Skeletal muscle cell (primary cell): ENCODE measurements at places on chromosomes 2 and 18.

GRCh38 chr18:46435031-46435430, 222.0 kb downstream of the LOXHD1 start:
- DNase-seq, result no peak

DNA sequence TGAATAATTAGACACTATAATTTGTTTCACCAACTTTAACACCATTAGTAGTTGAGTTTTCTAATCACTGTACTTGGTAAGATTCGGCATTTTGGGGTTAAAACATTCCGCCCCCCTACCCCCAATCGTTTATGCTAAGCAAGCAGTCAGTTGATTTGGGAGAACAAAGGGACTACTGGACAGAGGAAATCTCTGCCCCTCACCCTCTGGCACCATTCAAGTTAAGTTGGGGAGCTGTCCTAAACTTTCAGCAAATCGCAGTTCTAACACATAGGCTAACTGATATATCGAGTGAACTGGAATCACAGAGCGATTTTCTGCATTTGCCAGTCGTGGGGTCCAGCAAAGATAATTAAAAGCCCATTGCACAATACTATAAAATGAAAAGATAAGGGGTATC, 5.6 kb downstream of the KLF7 start:
- no peak for DNase-seq

DNA sequence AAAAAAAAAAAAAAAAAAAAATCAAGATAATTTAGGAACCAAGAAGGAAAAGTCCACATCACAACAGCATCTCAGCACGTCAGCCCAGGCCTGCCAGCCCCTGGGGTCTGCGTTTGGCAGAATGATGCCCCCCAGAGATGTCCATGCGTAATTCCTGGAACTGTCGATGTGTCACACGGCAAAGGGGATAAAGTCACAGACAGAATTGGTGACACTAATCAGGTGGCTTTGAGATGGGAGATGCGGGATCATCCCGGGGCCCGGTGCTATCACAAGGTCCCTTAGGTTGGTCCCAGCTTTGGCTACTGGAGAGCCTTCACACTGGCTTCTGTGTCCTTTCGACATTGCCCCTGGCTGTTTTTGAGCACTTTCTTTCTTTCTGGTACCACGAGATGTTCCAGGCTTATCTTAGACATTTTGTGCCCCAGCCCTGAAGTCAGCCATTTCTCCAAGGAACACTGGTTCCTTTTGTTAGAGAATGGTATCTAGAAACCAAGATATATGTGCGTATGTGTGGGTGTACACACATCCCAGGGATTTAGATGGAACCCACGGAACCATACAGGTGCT, 20.7 kb downstream of the RAMP1 start:
- DNase-seq, result no peak

DNA sequence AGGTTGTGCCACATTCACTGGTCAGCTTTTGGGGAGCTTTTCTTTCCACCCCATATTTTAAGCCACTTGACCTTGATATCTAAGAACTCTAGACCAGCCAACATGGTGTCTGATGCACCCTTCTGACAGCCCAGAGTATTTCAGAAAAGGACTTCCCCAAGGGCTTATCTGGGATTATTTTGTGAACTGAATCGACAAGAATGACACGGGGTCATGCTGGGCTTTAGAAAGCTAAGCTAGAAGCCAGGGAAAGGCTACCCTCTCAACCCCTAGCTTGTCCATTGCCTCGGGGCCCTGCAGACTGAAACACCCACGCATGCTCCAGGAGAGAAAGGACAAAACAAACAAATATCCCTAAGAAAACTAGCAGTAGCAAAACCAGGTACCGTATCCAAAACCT, 16.0 kb downstream of the SLC4A5 start:
- DNase-seq, result no peak

GRCh38 chr2:62733546-62733945, 28.0 kb downstream of the EHBP1 start:
- DNase-seq, result no peak

DNA sequence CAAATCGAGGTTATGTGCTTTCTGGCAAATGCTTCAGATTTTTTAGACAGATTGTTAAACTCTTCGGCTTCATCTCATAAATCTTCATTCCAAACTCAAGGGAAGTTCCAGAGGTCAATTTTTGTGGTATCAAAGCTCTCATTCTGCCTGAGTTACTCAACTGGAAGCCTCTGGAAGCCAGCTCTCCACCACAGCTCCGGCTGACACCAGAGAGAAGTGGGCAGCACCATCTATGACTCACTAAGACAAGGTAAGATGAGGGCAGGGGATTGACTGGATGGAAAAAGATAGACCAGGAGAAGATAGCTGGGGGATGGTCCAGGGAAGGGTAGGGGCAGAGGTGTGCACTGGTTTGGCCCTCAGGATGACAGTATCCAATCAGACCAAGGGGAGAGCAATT, 137.3 kb upstream of the HNRNPA3 start:
- no peak for DNase-seq

DNA sequence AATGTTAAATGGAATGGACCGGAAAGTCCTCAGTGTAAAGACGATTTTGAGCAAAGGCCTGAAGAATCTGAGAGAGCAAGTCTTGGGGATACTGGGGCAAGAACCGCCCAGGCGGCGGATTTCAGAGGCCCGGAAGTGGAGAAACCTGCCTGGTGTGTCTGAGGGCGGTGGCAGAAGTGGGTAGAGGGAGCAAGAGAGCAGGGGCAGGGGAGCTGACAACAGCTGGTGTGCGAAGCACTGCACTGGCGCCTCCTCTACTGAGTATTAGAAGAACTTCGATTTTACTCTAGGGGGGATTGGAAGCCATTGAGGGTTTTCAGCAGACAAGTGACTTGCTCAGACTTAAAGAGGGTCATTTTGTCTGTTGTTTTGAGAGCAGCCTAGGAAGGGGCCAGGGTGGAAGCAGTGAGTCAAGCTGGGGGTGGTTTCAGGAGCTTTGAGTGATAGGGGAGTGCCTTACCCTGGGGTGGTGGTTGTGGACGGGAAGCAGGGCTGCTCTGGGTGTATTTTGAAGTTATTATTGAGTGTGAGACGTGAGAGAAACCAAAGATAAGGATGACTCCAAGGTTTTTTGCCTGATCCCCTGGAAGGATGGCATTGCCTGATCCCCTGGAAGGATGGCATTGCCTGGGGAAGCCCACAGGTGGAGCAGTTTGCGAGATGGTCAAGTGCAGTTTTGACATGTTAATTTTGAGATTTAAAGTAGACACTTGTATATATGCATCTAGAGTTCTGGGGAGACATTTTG, 52.5 kb downstream of the ZNF236 start:
- DNase-seq, result no peak

DNA sequence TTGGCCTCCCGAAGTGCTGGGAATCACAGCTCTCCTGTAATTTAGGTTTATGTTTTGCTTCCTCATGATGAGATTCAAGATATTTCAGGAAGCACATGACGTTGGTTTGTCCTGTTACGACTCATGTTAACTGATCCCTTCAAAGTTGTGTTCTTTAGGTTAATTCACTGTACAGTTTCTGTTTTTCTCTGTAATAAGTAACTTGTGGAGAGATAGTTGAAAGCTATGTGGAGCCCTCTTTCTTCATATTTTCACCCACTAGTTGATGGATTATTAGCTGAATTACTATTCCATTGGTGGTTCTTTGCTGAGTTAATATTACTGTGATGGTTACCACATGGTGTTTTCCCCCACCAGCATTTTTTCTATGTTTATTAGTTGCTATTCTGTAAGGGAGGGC, 18.3 kb upstream of the CHCHD5 start:
- no peak for DNase-seq

DNA sequence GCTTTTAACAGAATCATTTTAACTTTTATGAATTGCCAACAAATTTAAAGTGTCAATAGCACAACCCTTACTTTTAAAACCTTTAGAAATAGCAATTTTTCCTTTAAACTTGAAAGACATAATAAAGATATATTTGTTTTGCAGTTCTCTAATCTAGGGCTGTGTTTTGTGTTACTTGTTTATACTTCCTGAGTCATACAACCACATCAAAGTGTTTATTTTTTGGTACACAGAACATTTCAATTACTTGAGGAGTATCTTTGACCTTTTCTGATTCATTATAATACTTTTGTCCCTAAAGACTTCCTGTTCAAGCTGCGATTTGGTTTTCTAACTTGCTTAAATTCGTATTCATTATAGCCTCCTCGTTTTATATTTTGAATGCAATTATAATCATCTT, 21.8 kb downstream of the TYW5 start:
- no peak for DNase-seq

DNA sequence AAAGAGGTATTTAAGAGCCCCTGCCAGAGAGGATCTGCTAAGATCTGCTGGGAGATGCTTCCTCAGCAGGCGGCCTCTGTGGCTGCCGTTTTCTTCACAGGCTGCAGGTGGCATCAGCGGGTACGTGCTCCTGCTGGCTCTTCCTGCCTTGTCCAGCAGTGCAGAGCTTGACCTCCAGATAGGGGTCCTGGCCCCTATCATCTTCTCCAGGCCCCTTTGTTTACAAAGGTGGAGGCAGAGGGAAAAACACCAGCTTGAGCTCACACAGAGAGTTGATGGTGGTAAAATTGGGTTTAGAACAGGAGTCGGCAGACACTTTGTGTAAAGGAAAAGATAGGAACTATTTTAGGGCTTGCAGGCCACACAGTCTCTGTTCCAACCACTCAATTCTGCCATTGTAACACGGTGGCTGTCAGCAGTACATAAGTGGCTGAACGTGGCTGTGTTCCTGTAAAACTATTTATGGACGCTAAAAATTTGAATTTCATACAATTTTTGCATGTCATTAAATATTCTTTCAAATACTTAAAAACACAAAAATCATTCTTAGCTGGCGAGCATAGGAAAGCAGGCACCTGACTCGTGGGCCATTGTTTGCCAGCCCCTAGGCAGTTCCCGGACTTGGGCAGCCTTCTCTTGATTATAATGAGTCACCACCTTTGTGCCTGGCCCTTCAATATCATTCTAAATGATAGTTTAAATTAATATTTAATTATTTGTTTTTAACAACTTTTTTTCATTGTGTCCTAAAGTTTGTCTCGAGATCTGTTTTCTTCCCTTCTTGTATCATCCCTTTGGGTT, 98.2 kb upstream of the B3GNT7 start:
- no peak for DNase-seq

- DNase-seq, result no peak
Measured at GRCh38 chr2:112887964-112888749, 22.8 kb upstream of the IL37 start.

DNA sequence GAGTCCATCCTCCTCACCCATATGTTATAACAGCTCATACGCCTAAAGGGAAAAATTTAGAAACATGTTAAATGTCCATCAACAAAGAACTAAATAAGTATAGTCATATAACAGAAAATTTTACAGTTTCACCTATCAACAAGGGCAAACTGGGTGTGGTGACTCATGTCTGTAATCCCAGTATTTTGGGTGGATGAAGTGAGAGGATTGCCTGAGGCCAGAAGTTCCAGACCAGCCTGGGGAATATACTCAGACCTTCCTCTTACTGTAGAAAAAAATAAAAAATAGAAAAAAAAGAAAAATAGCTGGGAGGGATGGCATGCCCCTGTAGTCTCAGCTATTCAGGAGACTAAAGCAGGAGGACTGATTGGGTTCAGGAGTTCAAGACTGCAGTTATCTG, 48.3 kb upstream of the GULP1 start:
- no peak for DNase-seq
